ENCODE measurements at places on chromosomes 5 and 9.
A peak's percentile ranks its signal among the peaks of the same experiment; 100 is the strongest.

- DNase-seq, result no peak
These were observed 115.7 kb downstream of the PAPPA start for GRCh38 chr9:116269250-116269649.

DNA sequence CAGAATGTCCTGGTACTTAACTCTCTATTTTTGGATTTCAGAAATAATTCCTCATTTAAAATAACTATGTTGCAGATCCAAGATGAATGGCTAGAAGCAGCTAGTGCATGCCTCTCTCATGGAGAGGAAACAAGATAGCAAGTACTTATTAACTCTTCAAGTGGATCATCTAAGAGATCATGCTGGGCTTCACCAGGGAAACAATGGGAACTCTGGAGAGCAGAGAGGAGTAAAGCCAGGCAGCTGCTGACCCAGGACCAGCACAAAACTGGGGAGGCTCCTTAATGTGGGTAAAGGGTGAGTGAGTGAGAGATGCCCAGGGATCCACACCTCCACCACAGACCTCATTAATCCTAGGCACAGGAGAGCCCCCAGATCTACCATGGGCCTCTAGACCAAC, 897.8 kb upstream of the ACO1 start:
- DNase-seq, result no peak

DNA sequence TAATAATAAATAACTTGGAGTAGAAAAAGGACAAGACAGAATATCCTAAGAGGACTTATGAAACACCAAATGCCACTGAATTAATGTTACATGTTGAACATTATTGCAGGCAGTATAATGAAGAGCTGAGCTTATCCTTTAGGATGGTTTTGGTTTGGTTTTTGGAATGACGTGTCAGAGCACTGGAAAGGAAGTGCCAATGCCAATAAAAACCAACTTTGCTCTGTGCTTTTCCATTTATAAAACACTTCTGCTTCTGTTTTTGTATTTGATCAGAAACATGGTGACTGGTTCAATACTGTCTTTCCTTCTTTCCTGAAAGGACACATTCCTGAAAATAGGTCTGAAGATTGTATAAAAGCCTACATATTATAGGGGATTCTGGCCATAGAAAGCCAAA, 4.2 kb downstream of the MEGF10 start:
- no peak for DNase-seq

DNA sequence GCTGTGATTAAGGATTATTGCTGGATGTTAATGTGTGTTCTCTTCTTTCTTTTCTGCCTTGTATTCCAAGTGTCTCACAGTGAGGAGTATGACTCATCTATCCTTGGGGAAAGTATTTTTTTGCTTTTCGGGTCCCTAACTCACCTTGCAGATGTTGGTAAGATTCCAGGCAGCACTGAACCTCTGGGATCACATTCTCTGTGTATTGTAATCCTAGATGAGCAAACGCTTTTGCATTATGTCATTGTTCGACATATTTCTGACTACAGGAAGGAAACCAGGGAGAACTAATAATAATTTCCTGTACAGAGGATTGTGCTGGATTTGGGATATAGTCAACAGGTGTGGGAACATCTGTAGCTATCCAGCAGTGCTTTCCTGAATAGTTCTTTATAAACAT, 246.1 kb upstream of the TUT7 start:
- no peak for DNase-seq

DNA sequence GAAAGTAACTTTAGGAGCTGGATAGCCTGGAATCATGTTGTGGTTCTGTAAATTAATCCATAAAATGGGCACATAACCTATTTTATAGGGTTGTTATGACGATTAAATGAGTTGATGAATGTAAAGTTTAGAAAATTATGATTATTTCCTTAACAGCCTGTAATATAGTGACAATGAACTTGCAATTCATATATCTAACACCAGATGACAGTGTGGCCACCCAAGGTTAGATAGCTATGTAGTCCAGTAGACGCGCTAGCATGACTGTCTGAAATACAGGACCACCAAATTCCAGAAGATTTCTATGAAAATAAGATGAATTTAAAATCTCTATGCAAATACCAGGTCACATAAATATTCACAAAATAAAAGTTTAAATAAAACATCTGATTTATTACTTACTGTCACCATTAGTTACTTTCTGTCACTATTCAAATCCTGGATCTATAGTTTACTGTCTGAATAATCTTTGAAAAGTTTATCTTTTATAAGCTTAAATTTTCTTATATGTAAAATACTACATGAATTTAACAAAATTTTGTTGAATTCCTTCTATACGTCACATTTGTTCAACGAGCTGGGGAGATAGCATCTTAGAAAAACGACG, 26.1 kb upstream of the MACIR start:
- DNase-seq, result peak; percentile 39

DNA sequence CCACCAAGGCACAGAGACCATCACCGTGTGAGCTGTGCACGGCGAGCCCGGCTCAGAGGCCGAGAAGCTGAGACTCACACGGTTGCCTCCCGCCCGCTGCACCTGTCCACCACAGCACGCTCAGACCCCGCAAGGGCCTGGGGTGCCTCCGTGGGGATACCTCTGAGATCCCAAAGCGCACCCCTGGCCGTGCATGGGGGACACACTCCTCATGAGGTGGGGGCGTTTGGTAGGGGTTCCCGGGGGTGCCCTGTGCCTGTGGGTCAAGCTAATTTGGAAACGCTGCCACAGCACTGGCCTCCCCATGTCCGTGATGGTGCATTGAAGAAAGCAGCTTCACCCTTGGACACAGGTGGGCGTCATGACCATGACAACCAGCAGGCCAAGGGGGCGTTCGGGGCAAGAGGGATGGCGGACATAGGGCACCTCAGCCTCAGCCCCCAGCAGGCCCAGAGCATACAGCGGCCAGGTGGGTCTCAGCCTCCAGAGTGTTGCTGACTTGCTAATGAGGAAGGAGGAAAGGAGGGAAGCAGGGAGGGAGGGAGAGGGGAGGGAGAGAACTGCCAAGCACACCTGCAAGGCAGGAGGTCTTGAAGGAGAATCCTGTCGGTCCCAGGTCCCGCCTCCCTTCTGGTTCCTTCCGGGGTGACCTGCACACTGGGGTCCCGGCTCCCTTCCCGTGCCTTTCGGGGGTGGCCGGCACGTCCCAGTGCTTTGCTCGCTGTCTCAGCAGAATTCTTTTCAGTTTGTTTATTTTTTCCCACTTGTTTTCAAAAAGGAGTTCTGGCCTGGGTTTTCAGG, 34.7 kb downstream of the GLT6D1 start:
- no peak for DNase-seq

All from T-helper 2 cell (primary cell).